Skeletal muscle cell (primary cell): ENCODE measurements at places on chromosomes 6 and 20.

- DNase-seq, result no peak
Measured at GRCh38 chr20:52619101-52619500, 353.1 kb upstream of the TSHZ2 start.

- DNase-seq, result no peak
Measured at GRCh38 chr6:167721291-167721690, 105.4 kb upstream of the AFDN start.

- DNase-seq, result no peak
Measured at GRCh38 chr20:62733891-62734290, 25.3 kb downstream of the NTSR1 start.

- no peak for DNase-seq
Measured at GRCh38 chr6:167455371-167455770, 130.5 kb downstream of the TTLL2 start.

DNA sequence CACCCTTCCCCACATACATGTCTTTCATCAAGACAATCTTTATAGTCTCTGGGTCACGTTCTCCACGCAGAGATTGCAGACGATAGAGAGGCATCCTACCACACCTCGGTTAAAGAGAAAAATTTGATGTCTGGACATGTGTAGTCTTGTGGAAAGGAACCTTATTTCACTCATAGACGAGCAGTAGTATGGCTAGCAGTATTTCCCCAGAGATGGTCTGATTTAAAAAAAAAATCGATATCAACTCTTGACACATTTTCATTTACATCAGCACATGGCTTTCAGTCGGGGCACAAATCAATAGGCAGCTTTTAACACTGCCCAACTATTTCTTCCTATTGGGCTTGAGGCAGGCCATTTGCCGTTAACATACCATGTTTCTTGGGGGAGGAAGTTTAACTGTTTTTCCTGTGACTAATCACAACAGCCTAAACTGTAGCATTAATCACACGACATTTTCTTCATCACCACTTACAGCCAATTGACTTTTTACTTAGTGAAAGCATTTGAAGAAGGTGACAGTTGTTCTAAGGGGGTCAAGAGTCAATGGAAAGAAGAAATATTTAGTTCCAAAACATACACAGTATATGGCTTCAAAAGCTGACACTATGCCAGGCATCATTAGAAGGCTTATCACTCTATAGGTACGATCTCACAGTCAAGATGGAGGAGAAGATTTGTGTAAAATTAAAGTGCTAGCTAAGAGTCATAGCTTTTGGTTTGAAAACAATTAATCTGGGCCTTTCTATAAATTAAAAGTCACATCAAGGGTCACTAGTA is 129.5 kb upstream of the HDAC2 start:
- DNase-seq, result no peak

GRCh38 chr6:10884245-10884972 is 2.4 kb upstream of the SYCP2L start:
- DNase-seq, result no peak

- DNase-seq, result peak; percentile 55
Measured at GRCh38 chr6:37940074-37940847, 120.7 kb downstream of the ZFAND3 start.

- DNase-seq, result no peak
Measured at GRCh38 chr6:168090064-168090690, 11.2 kb upstream of the FRMD1 start.

DNA sequence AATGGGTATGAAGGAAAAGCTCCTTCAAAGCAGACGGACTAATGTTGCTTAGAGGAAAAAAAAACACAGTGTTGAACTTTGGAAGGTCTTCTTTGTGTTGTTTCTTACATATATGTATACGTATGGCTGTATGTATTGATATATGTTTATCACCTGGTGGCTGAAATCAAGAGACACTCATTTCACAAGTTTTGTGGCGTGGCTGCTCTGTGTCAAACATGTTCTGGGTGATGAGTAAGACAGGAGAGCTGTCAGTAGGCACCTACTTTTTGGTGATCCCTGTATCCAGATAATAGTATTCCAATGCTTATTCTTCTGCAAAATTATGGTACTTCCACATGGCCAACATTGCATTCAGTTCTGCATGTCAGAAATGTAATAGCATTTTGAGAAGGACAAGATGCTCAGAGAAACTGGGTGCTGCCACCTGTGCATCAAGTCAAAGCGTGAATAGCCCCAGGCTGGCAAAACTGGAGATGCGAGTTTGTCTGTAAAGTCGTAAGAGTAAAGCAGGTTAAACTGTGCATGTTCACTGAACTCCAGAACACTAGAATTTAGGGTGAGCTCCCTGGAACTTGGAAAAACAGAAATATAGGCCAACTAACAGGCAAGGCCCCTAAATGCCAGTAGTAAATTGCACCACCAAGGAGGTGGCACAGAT is 67.9 kb downstream of the ARMC2 start:
- DNase-seq, result no peak

GRCh38 chr6:161256407-161256806 is 17.5 kb downstream of the AGPAT4 start:
- DNase-seq, result no peak

GRCh38 chr6:6753301-6753700 is 164.8 kb downstream of the LY86 start:
- DNase-seq, result no peak

DNA sequence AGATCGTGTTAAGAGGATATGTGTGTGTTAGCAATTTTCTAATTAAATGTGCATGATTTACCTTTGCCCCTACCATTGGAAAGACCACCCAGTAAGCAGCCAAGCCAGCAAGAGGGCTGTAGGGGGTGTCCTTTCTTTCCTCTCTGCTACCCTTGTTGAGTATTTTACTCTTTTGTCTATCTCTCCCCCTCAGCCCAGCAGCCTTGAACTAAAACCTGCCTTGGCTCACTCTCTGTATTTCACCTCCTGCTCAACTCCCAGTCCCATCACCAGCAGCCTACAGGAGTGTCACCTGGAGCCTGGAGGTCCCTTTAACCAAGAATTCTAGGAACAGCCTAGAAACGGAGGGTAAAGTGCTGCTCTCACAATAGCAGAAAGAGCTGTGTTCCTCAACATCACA is 81.0 kb downstream of the HIVEP2 start:
- no peak for DNase-seq

GRCh38 chr20:57713951-57714350 is 4.1 kb upstream of the PMEPA1 start:
- DNase-seq, result no peak

- no peak for DNase-seq
Measured at GRCh38 chr6:2663123-2663522, 87.6 kb downstream of the MYLK4 start.

DNA sequence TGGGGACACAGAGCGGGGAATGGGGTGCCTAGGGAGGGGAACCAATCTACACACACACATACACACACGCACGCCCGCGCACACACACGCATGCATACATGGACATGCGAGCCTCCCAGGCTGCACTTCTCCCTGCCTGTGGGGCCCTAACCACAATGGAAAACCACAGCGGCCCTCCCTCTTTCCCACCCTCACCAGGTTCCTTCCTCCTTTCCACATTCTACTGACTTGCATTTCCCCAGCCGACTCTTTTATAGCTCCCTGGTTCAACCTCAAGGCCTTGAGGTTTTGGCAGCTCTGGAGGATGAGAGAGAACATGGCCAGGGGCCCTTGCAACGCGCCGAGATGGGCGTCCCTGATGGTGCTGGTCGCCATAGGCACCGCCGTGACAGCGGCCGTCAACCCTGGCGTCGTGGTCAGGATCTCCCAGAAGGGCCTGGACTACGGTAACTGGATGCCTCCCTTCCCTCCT is at the start of gene BPI:
Gene BPI, plus strand, starts transcription at position 249 of the 472 bp plus-strand sequence. Its CDS starts 68 bp downstream, at position 317.
- DNase-seq, result peak; percentile 62
